Activated CD4-positive, alpha-beta T cell treated with anti-CD3 and anti-CD28 coated beads for 1 hour (primary cell): ENCODE measurements at places on chromosomes 5 and 9.

DNA sequence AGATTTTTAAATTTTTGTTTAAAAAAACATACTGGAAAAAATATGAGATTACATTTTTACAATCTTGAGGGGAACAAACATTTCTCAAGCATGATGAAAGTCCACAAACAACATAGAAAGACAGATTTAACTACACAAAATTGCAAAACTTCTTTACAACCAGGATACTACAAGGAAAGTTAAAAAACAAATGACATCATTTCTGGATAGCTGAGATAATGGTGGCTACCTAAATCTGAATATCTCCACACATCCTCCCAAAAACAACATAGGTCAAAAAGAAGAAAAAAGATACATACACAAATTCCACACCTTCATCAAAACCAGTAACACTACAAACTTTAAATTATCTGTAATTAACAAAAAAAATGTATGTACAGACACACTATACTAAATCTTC lies 120.8 kb upstream of the TNPO1 start:
- DNase-seq, result no peak

- DNase-seq, result peak; percentile 13
These were observed 624 bp downstream of the FBXW11 start for GRCh38 chr5:172005708-172006320.

DNA sequence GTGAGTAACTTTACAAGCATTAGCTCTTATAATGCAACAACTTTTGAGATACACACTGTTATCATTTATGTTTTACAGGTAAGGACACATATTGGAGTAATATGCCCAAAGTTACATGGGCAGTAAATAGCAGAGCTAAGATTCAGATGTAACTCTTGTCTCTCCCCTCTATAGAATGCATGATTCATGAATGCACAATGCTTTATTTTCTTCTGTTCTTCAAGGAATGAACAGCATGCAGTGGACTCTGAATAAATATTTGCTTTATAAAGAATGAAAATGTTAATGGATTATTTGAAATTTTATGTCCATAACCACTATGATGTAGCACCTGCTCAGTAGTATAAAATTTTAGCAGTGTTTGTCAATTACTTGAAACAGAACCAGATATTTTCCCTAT lies 629.5 kb downstream of the KCTD16 start:
- DNase-seq, result no peak

- no peak for DNase-seq
These were observed 216.8 kb downstream of the DCP2 start for GRCh38 chr5:113193311-113193978.

DNA sequence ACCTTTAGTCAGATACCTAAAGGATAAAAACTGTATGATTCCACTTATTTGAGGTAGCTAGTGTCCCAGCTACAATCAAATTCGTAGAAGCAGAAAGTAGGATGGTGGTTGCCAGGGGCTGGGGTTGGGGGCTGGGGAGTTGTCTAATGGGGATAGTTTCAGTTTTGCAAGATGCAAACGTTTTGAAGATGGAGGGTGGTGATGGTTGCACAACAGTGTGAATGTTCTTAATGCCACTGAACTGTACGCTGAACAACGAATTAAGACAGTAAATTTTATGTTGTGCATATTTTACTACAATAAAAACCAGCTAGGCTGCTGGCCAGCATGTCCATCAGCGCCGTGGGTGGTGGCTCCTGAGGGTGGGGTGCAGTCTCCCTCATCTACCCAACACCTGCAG lies 137.8 kb downstream of the GADD45G start:
- DNase-seq, result no peak

- DNase-seq, result no peak
These were observed 4.4 kb downstream of the NPM1 start for GRCh38 chr5:171391996-171392577.

DNA sequence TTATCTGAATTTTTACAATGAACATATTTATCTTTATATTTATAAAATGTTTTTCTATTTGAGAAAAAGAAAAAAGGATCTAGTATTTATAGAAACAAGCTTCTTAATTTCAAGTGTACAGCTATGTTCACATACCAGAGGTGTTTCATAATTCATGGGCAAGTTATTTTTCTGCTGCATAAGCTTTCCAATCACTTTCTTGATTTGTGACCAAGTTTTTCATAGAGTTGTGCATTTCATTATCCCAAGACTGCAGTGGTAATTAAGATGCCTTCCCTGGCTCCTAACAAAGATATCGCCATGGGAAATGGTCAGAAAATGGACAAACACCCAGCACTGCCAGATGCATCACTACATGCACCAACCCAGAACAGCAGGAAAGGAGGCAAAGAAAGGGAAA lies 124.6 kb downstream of the GNAQ start:
- no peak for DNase-seq

- no peak for DNase-seq
These were observed 6.3 kb upstream of the IFNA8 start for GRCh38 chr9:21402386-21403251.

DNA sequence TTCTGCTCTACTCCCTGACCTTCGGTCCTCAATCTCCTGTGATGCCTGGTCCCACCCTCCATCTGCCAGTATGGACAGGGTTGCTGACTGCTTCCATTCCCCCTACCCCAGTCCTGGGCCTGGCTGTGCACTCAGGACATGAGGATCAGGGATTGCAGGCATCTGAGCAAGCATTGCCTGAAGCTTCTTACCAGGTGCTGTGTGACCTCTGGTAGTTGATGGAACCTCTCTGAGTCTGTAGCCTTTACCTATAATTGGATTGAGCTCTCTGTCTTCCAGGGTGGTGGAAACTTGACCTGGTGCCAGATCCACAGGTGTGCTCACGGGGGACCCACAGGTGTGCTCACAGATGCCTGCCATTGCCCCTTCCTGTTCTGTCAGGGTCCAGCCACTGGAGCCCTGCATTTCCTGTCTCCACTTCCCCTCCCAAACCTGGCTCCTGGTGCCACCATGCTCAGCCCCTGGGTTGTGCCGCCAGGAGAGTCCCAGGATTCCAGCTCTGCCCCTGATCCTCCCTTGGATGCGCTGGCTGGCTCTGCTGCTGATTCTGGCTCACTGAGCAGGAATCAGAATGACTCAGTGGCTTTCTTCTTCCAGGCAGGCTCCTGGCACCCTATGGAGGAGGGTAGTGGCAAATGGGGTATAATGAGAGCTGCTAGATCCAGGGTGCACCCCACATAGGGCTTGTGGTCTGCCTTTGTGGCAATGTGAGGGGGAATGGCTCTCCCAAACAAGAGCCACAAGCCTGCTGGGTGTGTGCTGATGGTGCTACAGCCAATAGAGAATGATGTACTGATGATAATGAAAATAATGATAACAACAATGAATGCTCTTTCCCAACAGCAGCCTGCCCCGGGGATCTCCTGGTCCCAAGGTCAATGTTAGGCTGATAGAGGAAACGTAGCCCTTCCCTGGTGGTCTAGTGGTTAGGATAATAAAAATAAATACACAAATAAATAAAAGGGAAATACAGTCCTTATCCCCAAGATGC lies 35.2 kb upstream of the PSD2 start:
- no peak for DNase-seq

DNA sequence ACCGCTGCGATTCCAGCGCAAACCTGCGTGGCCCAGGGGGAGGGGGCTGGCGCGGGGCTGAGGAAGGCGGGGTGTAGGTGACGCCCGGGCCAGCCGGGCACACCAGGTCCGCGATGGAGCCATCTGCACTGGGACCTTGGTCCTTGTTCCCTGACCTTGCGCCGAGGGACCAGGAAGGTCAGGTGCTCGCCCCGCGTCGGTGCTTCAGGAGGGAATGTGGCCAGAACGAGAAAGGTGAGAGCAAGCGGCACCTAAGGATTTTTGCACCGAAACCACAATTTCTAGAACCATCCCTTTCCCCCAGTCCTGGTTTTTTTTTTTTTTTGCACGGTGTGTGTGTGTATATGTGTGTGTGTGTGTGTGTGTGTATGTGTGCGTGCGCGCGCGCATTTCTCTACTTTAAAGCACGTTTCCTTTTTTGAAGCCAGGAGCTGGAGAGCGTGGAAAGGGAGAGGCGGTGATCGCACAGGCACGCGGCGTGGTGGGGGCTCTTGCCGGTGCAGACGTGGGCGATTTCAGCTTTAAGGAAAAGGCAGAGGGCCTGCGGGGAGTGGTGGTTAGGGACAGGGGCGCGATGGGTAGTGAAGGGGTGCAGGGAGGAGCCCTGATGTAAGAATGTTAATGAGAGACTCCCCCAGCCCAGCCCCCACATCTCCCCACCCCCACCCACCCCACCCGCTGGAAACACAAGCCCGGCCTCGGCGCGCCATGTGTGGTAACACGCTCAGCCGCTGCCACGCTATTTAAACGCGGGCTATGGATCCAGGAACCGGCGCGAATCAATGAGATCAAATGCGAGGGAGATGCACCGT lies at the start of gene NPR3:
NPR3 (plus strand) TSS at position 772 of the 812 bp plus-strand sequence. CDS start 456 bp downstream, outside the sequence.
- no peak for DNase-seq

DNA sequence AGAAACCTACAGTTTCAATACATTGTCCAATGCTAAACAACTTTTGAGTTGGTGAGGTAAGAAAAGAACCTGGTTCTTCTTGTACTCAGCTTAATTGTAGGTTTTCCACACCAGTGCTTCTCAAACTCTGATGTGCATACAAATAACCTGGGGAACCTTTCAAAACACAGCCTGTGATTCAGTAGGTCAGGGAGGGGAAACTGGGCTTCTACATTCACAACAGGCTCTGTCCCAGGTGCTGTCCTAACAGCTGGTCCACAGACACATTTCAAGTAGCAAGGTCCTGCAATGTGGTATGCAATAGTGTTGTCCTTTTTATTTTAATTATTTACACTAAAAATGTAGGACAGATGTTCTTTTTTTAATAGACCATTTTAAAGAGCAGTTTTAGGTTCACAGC lies 47.4 kb upstream of the SNCAIP start:
- DNase-seq, result no peak

- no peak for DNase-seq
These were observed 84.5 kb upstream of the MOCS2 start for GRCh38 chr5:53194086-53194485.

DNA sequence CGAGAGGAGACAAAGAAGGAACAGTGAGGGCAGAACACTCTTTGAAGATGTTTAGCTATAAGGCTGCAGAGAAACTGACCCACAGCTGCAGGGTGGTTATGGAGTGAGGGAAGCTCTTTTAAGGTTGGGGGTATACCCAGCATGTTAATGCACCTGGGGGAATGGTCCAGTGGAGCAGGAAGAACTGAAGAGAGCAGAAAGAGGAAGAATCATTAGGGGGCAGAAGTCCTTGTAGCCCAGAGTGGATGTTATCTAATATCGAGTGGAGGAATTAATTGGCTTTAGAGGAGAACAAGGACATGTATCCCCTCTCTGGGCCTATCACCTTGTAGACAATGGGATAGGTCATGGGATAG lies 7.7 kb downstream of the IL4 start:
- no peak for DNase-seq

GRCh38 chr5:116703941-116704340 lies 129.3 kb upstream of the SEMA6A start:
- DNase-seq, result no peak

DNA sequence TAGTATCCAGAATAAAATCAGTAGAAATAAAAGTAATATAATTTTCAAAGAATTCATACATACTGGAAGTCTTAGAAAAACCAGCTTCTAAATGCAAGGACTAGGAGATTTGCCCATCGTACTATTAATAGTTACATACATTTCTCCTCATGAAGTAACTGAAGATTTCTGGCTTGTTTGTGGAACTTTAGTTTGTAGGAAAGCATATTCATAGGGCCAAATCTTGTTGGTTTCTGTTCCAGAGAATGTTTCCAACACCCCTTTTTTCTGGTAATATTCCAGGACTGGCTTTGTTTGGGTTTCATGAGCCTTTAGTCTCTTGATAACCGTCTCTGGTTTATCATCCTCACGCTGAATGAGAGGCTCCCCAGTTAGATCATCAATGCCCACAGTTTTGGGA lies 66.3 kb upstream of the TJP2 start:
- no peak for DNase-seq

DNA sequence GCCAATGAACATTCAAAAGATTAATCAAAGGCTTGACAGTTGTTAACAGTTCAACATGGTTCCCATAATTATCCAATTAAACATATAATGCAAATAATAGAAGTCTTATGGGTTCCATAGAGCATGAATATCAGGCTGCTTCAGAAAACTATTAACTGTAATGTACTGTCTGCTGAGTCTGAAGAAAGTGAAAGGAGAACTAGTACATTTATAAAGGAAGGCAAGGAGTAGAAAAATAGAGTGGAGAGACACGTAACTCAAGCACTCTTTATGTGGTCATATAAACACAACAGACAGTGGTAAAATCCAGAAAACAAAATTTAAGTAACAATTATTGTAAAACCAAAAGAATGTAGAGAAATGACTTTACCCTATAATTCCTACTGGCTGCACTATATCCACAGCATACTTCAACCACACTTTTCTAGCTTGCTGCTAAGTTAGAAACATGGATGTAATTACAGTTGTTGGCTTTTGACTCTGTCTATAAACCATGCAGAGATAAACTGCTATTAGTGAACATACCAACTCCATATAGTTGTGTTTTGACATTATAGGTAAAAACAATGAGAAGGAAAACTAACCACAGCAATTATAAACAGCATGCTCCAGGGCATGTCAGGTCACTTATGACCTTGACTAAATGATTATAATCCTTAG lies 32.7 kb downstream of the NFIB start:
- no peak for DNase-seq

DNA sequence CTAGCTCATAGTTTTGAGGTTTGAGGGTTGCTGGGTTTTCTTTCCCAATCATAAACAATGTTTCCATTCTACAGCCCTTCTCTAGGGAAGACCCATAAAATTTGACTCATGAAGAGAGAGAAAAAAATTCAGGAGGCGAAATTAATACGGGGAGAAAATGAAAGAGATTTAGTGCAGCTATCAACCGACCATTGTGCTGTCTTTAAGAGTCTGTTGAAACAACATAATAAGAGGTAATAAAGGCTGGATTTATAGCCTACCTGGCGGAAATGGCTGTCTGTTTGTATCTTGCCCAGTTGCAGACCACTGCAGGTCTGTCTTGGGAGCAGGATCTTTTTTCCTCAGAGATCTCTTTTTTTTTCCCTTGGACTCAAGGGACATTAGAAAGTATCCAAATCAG lies 66.9 kb downstream of the TLR4 start:
- no peak for DNase-seq

GRCh38 chr9:92432350-92432749 lies 8.1 kb upstream of the OMD start:
- DNase-seq, result no peak

DNA sequence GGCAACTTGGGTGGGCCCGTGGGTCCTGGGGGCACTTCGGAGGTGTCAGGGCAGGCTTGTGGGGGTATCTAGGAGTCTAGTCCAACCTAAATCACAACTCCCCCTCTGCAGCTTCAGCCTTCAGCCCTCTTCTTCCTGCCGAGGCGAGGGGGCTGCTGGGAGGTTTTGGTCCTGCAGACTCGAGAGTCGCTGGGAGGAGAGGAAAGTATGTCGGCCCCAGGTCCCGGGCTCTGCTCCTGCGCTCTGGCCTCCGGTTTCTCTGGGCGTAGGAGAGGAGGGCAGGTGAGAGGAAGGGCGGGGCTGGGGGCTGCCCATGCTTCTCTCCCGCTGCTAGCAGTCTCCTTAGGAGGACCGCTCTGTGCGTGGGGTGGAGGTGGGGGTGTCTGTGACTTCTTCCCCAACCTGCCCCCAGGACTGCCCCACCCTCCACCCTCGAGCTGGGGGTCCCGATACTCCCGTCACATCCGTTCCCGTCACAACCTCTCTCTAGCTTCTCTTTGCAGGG lies 139.8 kb upstream of the COL5A1 start:
- DNase-seq, result no peak
